ENCODE measurements at places on chromosomes 3 and 15. TPM values are rescaled to one million over a fixed set of nuclear protein-coding genes. Genes with fewer than 3 reads are reported as not detected.
A peak's percentile ranks its signal among the peaks of the same experiment; 100 is the strongest.

DNA sequence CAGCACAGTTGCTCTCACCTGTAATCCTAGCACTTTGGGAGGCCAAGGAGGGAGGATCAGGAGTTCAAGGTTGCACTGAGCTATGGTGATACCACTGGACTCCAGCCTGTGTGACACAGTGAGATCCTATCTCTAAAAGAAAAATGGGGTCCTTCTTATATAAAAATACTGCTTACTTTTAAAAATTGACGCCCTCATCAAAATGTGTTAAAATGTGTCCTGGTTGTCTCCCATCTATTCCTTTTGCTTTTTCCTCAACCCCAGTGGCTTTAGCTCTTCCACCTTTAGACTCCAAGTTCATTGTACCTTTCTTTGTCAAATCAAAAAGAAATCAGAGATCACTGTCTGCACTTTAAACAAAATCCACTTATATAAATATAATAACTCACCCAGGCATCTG is 60.3 kb upstream of the GPD1L start:
- H3K36me3 ChIP-seq: no peaks in the 10 kb centered on the region
- no peak overlapping the region for H3K27ac ChIP-seq
- no peak overlapping the region for H3K4me3 ChIP-seq
- DNase-seq: no peak

- peaks cover 14% of the 10 kb centered on the region for H3K4me1 ChIP-seq
- peaks cover under 1% of the 10 kb centered on the region for H3K36me3 ChIP-seq
- DNase-seq: peak; percentile 80
Observed at GRCh38 chr3:136250903-136251460, 842 bp downstream of the PCCB start.

The RAD54L2 gene
- 27.9 TPM for total RNA-seq

DNA sequence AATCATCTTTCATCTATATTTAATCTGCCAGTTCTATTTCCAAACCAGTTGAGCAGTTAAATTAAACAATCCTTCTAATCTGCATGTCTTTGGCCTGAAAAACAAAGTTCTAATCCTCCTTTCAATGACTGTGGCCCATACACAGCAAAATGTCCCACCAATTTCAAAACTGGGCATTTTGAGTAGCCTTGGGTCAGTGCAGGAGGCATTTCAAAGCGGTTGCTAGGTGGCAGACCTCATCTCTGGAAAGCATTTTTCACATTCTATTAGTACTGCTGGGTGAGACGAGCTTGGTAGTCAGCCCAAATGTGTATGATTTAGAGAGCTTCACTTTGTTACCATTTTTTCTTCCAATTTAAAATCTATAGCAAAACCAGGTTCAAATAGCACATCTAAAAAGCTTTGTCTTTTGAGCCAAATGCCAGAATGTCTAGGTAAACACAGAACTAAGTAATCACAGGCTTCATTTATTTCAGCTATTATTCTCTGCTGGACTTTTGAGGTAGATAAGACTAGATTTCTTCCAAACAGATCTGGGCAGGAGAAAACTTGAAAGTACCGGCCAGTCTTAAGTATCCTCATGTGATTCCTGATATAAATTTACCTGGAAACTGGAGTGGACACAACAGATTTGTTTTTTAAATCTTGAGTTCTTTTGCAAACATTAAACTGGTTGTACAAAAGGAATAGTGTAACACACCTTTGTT is 8.9 kb upstream of the ARHGEF26 start:
- no peak for DNase-seq
- no peak overlapping the region for H3K4me3 ChIP-seq
- H3K27me3 ChIP-seq: no peaks in the 10 kb centered on the region
- H3K36me3 ChIP-seq: no peaks in the 10 kb centered on the region
- H3K27ac ChIP-seq: no peak overlapping the region

DNA sequence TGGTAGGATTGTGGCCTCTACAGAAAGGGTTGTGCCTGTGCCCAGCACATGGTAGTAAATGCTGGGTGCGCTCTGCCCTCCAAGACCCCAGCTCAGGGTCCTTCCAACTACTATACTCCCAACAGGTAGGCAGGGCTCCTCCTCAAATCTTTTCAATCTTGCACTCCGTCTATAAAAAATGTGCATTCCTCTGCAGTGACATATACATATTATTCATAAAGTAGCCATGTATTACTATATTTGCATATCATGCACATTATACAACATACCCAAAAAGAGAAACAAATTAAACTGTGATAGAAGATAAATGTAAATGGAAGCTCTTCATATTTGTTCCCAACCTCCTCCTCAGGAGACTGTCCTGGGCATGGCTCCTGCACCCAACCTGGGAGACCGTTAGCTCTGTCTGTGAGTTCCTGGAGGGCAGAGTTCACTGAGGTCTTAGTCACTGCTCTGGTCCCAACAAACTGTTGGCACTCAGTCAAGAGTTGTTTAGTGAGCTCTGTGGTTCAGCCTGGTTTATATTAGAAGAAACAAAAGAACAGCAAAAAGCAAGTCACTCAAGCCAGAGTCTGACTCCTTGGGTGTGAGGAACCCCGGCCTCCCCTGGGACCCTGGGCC is 47.7 kb upstream of the GRIP2 start:
- no peak overlapping the region for H3K4me3 ChIP-seq
- no peak for DNase-seq
- H3K27me3 ChIP-seq: no peaks in the 10 kb centered on the region
- H3K36me3 ChIP-seq: no peaks in the 10 kb centered on the region

The SLC9A9 gene
- total RNA-seq: 13.3 TPM

DNA sequence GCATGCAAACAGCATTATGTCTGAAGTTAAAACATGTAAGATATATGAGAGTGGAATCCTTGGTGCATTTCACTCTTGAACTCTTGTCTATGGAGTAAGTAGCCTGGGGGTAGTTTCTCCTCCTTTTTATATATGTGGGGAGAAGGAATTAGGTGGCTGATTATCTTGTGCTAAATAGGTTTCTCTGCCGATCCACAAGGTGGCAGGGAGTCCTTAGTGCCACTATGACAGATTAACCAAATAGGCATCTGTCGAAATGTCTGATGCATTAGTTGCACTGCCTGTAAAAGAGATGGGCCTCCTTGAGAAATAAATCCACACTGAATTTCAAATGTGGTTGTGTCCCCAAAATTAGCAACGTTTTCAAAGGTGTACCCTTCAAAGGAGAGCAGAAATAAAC is 170.1 kb downstream of the CNTN4 start:
- H3K27ac ChIP-seq: no peak overlapping the region
- no peaks in the 10 kb centered on the region for H3K36me3 ChIP-seq
- H3K4me1 ChIP-seq: no peaks in the 10 kb centered on the region
- no peak for DNase-seq
- no peak overlapping the region for H3K4me3 ChIP-seq

DNA sequence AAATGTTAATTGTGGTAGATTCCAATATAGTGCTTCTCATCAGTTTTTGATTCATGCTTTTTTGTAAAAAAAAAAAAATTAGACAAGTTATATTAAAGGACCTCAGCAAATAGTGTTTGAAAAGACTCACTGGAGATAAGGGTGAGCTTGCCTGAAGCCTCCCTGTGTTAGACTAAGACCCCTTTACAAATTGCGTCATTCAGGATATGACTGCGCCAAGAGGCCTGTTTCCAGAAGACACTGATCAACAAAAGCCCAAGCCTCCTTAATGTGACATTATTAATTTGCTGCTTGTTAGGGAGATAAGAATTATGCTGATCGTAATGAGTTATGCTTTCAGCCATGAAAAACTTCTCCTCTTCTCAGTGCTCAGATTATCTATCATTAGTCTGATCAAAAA is 13.0 kb upstream of the DNAJC13 start:
- no peaks in the 10 kb centered on the region for H3K27me3 ChIP-seq
- no peak overlapping the region for H3K4me3 ChIP-seq
- no peaks in the 10 kb centered on the region for H3K36me3 ChIP-seq
- no peak for DNase-seq
- no peak overlapping the region for H3K27ac ChIP-seq

The CFAP100 gene
- total RNA-seq: not detected

GRCh38 chr3:71078199-71078598 is 505.3 kb downstream of the FOXP1 start:
- no peak overlapping the region for H3K27ac ChIP-seq
- no peaks in the 10 kb centered on the region for H3K36me3 ChIP-seq
- no peak overlapping the region for H3K4me3 ChIP-seq
- peaks cover 21% of the 10 kb centered on the region for H3K4me1 ChIP-seq
- DNase-seq: no peak
- no peaks in the 10 kb centered on the region for H3K27me3 ChIP-seq

DNA sequence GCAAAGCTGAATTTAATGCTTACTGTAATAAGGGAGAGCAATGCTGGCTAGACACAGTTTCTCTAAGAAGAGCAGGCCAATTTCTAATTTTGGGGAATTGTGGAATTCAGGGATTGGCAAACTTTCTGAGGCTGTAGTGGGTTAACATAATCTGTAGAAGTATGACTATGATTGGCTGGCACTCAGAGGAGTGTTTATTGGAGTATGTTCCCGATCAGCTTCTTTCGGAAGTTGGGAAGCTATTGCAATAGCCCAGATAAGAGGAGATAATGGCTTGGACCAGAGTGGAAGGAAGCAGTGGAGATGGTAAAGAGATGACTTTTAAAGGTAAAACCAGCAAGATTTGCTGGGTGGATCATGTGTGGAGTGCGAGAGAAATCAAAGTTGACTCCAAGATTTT is 19.4 kb downstream of the TMOD3 start:
- H3K4me1 ChIP-seq: peaks cover 81% of the 10 kb centered on the region
- no peak for DNase-seq
- no peaks in the 10 kb centered on the region for H3K27me3 ChIP-seq
- no peaks in the 10 kb centered on the region for H3K36me3 ChIP-seq
- H3K27ac ChIP-seq: no peak overlapping the region
- no peak overlapping the region for H3K4me3 ChIP-seq

GRCh38 chr3:193301433-193301832 is 60.4 kb downstream of the PLAAT1 start:
- no peak overlapping the region for H3K27ac ChIP-seq
- DNase-seq: no peak
- no peak overlapping the region for H3K4me3 ChIP-seq

The LSAMP gene
- total RNA-seq: 24.6 TPM

The TRH gene
- total RNA-seq: not detected

DNA sequence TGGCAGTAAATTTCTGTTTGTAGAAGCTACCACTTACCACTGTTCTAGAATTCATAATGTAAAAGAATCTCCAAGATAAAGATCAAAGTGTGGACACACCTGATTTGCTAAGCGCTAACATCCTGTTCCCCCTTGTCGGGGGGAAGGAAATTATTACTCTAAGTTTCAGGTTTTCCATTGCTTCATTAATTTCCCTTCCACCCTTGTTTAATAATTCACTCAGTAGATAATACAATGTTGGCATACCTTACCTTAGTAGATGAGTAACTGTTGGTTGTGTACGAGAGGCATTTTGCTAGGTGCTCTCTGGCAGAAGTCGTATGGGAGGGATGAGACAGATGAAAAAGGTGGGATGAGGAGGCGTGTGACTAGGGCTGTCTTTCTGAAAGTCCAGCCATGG is 641.2 kb upstream of the ARRDC4 start:
- no peaks in the 10 kb centered on the region for H3K27me3 ChIP-seq
- no peak overlapping the region for H3K4me3 ChIP-seq
- no peak overlapping the region for H3K27ac ChIP-seq
- no peak for DNase-seq
- H3K4me1 ChIP-seq: no peaks in the 10 kb centered on the region
